ENCODE measurements at places on chromosomes 11 and 22.

- DNase-seq: no peak
Measured at GRCh38 chr11:35380603-35381002, 38.8 kb downstream of the SLC1A2 start.

DNA sequence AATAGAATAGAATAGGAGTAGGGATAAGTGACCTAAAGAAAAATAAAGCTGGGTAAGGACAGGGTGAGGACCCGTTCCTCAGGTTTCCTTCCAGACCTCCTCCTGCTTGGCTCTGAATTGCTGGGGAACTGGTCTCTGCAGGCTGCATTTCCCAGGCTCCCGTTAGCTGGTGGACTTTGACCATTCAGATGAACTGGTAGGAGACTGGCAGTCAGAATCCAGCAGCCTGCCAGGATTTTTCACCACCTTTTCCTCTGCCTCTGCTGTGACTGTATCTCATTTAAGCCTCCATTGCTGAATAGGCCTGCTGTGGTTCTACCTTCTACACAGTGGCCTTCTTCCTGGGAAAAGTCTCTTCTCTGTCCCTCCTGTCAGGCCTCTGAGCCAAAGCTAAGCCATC, 24.6 kb upstream of the SMPD1 start:
- DNase-seq: no peak

- DNase-seq: no peak
Measured at GRCh38 chr11:69183613-69184012, 27.9 kb downstream of the SMIM38 start.

DNA sequence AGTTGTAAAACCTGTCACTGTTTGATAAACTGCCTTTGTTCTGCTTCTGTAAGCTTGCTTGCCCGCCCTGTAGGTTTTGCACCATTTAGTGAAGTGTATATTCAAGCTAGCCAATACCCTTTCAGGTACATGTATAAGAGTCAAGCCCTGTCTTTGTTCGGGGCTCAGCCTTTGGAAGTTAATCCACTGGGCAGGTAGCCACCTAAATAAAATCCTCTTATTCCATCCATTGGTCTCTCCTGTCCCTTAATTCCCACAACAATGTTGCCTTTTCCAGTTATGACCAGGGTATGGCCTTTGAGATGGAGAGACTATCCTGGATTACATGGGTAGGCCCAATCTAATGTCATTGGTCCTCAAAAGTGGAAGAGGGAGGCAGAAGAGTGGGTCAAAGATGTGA, 34.0 kb downstream of the NXPE1 start:
- DNase-seq: no peak

DNA sequence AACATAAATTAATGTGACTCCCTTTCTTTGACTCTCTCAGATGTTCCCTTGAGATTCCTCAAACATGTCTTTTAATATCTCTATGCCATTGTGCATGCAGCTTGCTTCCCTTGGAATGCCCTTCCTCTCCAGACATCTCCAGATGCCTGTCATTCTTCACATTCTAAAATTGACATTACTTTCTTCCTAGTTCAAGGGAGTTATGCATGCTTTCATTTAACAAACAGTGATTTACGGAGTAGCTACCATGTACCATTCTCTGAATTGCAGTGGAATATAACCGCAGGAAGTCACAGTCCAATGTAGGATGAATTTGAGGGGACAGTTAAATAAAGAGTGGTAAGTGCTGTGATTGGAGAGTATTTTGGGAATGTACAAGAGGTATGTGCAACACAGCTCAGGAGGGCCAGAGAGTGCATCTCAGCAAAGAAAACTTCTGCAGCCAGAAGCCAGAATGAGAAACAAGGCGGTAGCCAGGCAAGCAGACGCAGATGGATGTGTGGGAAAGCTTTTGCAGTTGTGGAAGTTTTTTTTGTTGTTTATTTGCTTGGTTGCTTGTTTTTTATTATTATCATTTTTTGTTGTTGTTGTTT, 18.7 kb downstream of the MMP10 start:
- DNase-seq: no peak

- DNase-seq: no peak
Measured at GRCh38 chr11:78451371-78452150, 33.9 kb upstream of the GAB2 start.

Data from activated CD4-positive, alpha-beta T cell treated with anti-CD3 and anti-CD28 coated beads, Interleukin-2, amount 50 U/mL, for 4 hours (primary cell).